Small intestine (tissue), 16 donors: ENCODE measurements at places on chromosomes 1 and 21.

DNA sequence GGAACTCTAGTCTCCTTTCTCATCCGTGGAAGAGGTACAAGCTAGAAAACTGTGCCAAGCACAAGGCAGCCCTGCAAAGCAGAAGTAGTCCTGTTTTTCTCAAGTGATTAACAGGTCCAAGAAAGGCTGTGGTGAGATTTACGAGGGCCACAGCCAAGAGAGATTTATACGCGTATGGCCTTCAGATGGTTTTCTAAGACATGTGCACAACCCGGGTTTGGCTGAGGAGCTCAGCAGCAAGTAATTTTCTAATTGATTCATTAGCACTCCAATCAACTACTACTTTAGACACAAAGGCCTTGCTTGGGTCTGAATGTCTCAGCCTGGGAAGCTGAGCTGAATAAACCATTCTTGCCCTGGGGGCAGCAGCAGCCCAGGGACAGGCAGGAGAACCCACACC, 55.8 kb downstream of the SSBP3 start:
- DNase-seq: no peak

GRCh38 chr1:91731815-91732214, 154.1 kb downstream of the TGFBR3 start:
- DNase-seq: no peak

- DNase-seq: no peak
Observed at GRCh38 chr1:21567241-21568005, 58.2 kb downstream of the ALPL start.

GRCh38 chr1:224529844-224530243, 86.3 kb upstream of the CNIH3 start:
- DNase-seq: no peak

DNA sequence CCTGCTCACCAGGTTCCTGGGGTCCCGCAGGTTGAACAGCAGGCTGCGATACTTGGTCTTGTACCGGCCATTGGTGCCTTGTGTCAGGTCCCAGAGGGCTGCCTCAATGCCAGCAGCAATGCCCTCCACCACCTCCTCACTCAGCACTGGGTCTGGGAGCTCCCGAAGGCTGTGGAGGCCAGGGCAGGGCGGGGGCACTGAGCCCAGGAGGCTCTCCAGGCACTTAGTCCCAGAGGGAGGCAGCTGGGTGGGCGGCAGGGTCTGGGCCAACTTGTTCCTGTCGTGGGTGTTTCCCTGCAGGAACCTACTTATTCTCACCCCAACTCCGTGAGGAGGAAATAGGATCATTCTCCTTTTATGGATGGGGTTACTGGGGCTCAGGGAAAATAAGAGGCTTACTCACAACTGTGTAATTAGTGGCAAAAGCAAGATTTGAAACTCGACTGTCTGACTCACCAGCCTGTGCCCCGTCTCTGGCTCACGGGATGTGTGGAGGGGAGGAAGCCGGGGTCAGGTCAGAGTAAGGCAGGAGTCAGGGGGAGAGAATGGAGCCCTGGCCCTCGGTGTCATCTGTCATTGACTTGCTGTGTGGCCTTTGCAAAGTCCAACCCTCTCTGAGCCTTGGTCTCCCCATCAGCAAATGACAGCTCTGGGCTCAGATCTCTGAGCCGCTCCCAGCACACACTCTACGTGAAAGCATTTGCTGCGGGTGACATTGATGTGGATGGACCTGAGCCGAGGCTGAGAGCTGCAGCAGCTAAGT, 17.2 kb downstream of the SPOCD1 start:
- DNase-seq: no peak

DNA sequence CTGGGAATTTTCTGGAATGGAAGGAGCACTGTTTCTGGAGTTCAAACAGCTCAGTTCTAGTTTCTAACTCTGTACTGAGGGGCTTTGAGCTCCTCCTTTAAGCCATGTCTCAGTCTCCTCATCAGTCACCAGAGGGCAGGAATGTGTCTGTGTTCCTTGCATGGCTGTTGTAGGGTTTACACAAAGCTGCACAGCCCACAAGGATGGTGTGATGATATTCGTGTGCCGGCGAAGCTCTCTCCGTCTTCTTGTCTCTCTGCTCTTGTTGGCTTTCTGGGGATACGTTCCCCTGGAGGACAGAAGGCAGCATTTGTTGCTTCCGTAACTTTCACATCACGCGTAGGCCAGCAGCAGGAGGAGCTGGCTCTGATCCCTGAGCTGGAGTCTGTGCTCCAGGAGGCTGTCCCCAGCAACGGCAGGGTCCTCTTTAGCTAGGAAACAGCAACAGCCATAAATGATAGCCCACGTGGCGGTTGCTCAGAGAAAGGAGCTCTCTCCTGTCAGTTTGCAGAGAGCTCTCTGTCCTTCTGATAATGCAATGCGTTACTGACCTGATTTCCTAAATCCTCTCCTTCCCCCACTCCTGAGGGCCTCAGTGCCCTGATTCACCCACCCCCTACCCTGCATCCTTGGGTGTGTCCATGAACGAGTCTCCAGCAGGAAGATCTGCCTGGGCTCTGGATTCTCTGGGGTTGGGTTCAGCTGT, 189.2 kb upstream of the VAMP3 start:
- DNase-seq: peak; percentile 16

- DNase-seq: no peak
Observed at GRCh38 chr1:54091666-54092065, 38.3 kb downstream of the TCEANC2 start.

GRCh38 chr1:11777658-11778322, 15.8 kb downstream of the C1orf167 start:
- peak; percentile 80 for DNase-seq

DNA sequence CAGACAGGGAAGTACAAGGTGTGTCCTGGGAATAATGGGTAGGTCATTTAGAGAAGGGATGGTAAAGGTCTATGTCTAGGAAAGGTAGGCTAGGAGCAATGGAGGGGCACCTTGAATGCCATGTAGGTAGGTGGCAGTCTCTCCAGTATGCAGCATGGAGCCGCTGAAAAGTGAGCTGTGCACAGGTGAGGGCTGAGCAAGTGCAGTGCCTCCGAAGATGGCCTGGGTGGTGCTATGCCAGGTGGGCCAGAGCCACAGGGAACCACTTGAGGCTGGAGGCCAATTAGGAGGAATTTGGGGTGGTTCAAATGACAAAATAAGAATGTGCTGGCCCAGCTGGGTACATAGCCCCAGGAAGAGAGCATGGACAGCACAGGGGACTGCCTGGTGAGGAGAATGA, 25.0 kb downstream of the RNU5D-1 start:
- no peak for DNase-seq

GRCh38 chr1:53704804-53705445, 34.0 kb downstream of the GLIS1 start:
- DNase-seq: no peak

- DNase-seq: no peak
Observed at GRCh38 chr1:95604771-95605170, 370.8 kb downstream of the RWDD3 start.

DNA sequence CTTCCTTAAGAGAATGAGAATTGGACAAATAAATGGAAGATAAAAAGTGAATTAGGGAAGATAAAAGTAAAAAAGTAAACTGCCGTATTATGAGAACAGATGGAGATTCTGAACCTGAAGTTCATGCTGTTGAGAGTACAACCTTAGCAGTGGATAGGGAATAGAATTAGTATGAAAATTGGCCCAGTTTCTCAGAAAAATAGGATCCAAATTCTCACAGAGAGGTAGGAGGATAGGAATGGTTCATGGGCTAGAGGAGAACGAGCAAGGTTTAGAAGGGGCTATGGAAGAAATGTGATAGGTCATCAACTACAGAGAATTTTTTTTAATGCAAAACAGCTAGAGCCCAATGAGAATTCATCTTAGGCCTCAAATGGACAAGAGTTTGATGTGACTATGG, 42.3 kb downstream of the COL24A1 start:
- no peak for DNase-seq

DNA sequence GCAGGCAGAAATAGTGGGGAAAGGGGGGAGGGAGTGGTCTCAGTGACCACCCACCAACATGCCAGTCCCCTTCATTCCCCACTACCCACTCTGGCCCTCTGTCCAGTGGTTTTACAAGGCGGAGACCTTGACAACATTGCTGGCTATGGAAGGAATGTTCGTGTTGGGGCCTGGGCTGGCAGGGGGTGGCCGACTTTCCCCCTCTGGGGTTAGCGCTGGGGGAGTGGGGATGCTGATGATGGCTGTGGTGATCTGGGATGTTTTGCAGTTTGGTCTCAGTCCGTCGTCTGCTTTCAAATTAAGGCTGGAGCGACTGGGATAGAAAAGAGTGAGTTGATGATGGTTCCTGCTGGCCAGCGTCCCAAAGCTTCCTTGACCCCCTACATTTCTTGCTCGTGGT, 20.3 kb downstream of the DDX20 start:
- no peak for DNase-seq

GRCh38 chr1:208829595-208829994, 585.4 kb upstream of the PLXNA2 start:
- no peak for DNase-seq

DNA sequence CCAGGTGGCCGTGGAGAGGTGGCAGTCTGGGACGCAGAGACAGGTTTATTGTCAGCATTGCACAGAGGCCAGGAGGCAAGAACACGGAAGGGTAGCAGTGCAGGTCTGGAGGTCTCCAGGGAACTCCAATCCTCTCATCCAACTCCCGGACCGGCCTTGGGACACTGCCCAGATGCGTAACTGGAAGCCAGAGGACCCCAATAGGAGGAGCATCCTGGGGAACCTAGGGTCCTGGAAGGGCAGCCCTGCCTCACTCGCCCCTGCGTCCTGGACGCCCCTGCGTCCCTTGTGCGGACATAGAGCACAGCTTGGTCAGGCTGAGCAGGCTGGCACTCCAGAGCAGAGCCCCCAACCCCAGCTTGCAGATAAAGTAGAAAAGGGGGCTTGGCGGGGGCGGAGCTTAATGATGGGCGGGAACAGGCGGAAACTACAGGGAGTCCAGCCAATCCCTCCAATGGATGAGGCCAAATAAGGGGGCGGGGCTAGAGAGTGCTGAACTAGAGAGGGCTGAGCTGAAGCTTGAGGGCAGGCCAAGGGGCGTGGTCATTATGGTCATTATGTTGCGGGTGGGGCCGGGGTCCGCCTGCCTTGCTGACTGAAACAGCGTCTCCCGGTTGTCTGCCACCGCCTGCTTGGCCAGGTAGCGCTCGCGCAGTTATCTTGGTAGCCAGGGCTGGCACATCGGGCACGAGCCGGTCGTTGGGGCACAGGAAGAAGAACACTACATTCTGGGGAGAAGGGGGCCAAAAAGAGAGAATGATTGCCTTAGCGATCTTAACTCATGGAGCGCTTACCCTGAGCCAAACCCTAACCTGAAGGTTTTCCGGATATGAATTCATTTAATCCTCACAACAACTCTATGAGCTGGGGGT, 3.7 kb upstream of the ARHGEF19 start:
- peak; percentile 80 for DNase-seq

DNA sequence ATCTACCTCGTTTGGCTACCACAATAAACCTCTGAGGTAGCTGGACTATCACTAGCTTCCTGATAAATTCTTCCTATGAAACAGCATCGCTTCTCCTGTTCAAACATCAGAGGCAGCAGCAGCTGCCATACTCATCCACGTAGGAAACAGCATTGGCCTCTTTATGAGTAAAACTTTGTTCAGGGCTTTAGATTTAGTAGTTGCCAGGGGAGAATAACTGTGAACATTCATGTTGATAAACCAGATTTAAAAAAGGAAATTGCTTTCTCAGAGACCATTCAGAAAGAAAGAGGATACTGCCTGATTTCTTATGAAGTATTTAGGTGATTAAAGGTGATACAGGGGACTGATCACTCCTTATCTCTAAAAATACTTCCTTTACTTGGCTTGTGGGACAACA, 7.2 kb downstream of the CEP170 start:
- no peak for DNase-seq

DNA sequence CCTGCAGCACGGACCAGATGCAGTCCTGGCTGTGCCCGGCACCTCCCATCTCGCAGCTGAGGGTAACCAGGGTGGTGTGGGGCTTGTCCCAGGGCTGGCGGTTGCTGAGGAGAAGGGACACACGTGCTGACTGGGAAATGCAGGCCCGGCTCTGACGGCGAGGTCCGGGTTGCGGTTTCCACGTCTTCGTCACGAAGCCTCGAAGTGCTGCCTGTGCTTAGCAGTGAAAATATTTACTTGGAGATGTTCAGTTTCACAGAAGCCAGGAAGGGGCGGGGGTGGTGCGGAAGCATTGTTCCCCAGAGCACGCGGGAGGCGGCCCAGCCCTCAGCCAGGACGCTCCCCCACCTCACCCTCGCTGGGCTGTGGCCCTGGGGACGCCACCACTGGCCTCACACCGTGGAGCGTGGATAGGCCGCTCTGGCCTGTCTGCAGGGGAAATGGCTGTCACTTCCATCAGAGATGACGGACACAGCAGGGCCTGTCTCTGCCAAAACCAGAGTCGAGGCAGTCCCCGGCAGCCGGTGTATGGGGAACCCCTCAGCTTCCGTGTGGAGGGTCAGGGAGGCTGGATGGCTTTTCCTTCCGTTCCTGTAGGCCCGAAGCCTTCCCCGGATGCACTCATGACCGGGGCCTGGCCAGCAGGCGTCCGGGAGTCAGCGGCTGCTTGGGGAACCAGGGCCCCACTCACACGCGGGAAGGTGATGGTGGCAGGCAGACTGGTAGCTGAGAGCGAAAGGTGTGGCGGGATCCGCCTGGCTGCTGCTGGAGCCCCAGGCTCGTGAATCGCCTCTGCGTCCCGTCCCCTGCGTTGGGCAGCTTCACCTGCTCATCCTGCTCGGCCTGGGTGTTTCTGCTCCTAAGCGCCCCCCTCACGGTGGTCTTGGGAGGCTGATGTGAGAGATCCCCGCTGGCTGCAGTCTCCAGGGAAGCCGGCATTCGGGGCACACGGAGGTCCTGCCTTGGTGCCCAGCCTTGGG, 14.7 kb upstream of the POFUT2 start:
- DNase-seq: peak; percentile 57

DNA sequence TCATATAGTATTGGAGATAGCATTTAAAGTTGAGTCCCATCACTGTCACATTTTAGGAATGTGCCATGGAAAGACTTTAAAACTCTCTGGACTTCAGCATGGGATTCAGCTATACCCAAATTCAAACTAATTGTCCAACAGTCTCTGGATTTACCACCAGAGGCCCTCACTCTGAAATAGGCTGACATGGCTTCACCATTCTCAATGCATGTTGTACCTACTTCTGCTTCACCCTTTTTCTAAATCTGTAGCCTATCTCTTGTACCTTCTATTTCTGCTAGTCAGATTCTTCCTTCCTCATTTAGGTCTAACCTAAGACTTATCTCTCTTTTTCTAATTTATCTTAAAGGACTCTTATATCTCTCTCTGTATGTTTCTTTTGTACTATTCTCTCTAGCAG, 512.7 kb upstream of the ZRANB2 start:
- no peak for DNase-seq

GRCh38 chr1:238252033-238252802, 361.5 kb upstream of the ZP4 start:
- DNase-seq: peak; percentile 67

GRCh38 chr1:160251687-160252526, 10.4 kb downstream of the DCAF8 start:
- DNase-seq: peak; percentile 78
